H1 (cell line): ENCODE measurements at places on chromosomes 1 and 21. TPM values are rescaled to one million over a fixed set of nuclear protein-coding genes. Genes with fewer than 3 reads are reported as not detected.
A peak's percentile ranks its signal among the peaks of the same experiment; 100 is the strongest.

Gene NR1I3
- not detected in 2 replicates for total RNA-seq

Gene AKT3
- 33.6 and 36.4 TPM in 2 replicates for total RNA-seq

Gene PGLYRP4
- total RNA-seq: not detected in 2 replicates

Gene CHODL
- total RNA-seq: 0.73 and 0.82 TPM in 2 replicates

Gene CLCNKB
- total RNA-seq: 1.2 and 1.4 TPM in 2 replicates

Gene OR2M4
- not detected in 2 replicates for total RNA-seq

Gene S100A7
- total RNA-seq: not detected in 2 replicates

Gene LCE4A
- total RNA-seq: not detected in 2 replicates

Gene CALML6
- 0.92 and 1.3 TPM in 2 replicates for total RNA-seq

- H3K27ac ChIP-seq: no peak overlapping the region
- H3K4me1 ChIP-seq: peaks cover 2% of the 10 kb centered on the region
- no peak for DNase-seq
- H3K27me3 ChIP-seq: peaks cover 5% of the 10 kb centered on the region; the same call in 1 of the 2 replicates
- no peaks in the 10 kb centered on the region for H3K36me3 ChIP-seq
These were observed 788 bp upstream of the EDEM3 start for GRCh38 chr1:184755226-184756065.

GRCh38 chr1:236336084-236336483 lies 54.3 kb upstream of the ERO1B start:
- no peak overlapping the region for H3K4me3 ChIP-seq
- no peak overlapping the region for H3K27ac ChIP-seq
- H3K4me1 ChIP-seq: no peaks in the 10 kb centered on the region
- H3K36me3 ChIP-seq: no peaks in the 10 kb centered on the region

DNA sequence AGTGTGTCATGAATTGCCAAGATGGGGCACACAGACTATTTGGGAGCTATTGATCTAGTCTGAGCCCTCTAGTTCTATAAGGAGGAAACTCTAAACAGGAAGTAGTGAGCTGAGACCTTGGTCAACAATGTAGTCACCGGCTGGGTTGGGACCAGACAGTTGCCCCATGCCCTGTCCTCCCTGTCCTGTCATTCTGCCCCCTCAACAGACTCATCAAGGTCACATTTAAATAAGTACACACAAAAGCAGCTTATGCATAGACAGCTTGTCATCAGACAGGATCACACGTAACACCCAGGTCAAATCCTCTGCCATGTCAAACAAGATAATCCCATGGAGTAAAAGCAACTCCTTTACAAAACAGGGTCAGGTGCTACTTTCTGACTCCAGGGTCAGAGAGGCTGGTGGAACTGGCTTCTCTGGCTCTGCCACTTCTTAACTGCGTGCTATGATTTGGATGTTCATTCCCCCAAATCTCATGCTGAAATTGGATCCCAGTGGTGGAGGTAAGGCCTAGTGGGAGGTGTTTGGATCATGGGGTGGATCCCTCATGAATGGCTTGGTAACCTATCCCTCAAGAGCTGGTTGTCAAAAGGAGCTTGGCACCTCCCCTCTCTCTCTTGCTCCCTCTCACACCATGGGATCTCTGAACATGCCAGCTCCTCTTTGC lies 128.9 kb downstream of the HIVEP3 start:
- no peaks in the 10 kb centered on the region for H3K4me1 ChIP-seq
- no peak overlapping the region for H3K4me3 ChIP-seq
- no peak for DNase-seq
- H3K27ac ChIP-seq: no peak overlapping the region
- H3K36me3 ChIP-seq: no peaks in the 10 kb centered on the region
- H3K27me3 ChIP-seq: no peaks in the 10 kb centered on the region

DNA sequence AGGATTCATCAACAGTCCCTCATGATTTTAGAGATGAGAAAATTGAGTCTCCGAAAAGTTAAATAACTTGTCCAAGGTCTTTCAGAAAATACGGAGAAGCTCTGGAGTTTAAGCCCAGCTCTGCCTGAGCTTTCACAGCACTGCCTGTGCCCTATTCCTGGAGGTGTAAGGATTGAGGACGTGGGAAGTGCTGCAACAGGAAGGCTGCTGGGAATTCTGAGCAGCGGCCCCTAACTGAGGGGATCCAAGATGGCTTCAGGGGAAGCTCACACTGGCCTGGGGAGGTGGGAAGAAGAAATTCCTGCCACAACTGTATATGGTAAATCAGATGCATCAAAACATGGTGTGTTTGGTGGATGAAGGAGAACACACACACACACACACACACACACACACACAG lies 45.3 kb upstream of the BCL9 start:
- H3K27ac ChIP-seq: no peak overlapping the region
- no peaks in the 10 kb centered on the region for H3K36me3 ChIP-seq
- no peaks in the 10 kb centered on the region for H3K4me1 ChIP-seq
- H3K4me3 ChIP-seq: no peak overlapping the region
- H3K27me3 ChIP-seq: no peaks in the 10 kb centered on the region
- DNase-seq: no peak

DNA sequence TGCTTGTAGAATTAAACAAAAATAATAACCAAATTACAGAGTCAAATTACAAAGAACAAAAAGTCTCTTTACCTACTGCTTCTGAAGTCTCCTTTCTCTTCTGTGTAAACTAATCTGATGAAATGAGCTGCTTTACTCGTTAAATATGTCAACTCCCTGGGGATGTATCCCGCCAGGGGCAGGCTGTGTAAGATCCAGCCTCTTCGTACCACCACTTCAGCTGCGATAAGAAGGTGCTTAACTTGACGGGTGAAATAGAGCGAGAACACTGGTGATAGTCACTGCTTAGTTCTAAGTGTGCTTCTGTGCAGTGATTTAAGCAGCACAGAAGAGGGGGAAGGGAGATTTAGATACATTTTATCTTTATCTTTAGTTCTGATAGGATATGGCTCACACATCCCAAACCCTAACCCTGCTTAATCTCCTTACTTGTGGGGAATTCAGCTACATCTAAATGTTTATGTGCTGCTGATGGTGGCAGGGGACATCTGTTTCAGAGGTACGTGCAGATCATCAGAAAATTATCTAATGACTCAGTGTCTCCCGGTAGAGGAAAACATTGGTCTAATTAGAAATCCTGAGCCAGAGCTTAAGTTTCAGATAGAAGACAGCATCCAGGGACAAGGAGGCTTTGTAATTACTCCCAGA lies 46.0 kb downstream of the RHOU start:
- H3K4me3 ChIP-seq: no peak overlapping the region
- DNase-seq: no peak
- no peaks in the 10 kb centered on the region; the same call in 1 of the 2 replicates for H3K27me3 ChIP-seq
- H3K4me1 ChIP-seq: no peaks in the 10 kb centered on the region
- no peaks in the 10 kb centered on the region for H3K36me3 ChIP-seq

- no peak overlapping the region for H3K4me3 ChIP-seq
- DNase-seq: no peak
- H3K36me3 ChIP-seq: no peaks in the 10 kb centered on the region; the same call in 1 of the 2 replicates
- no peak overlapping the region for H3K27ac ChIP-seq
- H3K4me1 ChIP-seq: no peaks in the 10 kb centered on the region
These were observed 430.8 kb upstream of the PTBP2 start for GRCh38 chr1:96290801-96291200.

GRCh38 chr1:46699666-46700065 lies 19.2 kb downstream of the EFCAB14 start:
- H3K36me3 ChIP-seq: peaks cover 20% of the 10 kb centered on the region
- no peaks in the 10 kb centered on the region for H3K4me1 ChIP-seq
- no peak overlapping the region for H3K27ac ChIP-seq
- no peak for DNase-seq

GRCh38 chr1:200610846-200611245 lies 9.7 kb downstream of the KIF14 start:
- peaks cover 5% of the 10 kb centered on the region; the same call in 1 of the 2 replicates for H3K36me3 ChIP-seq
- DNase-seq: no peak
- H3K27me3 ChIP-seq: no peaks in the 10 kb centered on the region

GRCh38 chr1:3551711-3552110 lies 59.6 kb downstream of the MEGF6 start:
- no peaks in the 10 kb centered on the region for H3K4me1 ChIP-seq
- no peak overlapping the region for H3K4me3 ChIP-seq
- H3K27me3 ChIP-seq: no peaks in the 10 kb centered on the region
- no peak for DNase-seq

DNA sequence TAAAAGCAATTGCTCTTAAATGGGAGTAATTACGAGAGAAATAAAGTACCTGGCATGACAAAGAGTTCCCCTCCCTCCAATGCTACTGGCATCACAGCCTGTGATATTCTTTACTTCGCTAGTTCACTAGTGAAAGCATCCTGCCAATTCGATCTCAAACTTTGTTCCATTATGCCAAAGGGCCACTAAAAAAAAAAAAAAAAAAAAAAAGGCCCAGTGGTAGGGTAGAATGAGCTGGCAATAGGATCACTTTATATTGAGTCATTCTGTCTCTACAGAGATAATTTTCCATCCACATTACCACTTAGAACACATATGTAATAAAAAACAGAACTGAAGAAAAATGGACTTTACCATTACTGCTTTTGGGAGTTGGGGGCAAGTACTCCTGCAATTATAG lies 11.2 kb downstream of the PUM1 start:
- no peaks in the 10 kb centered on the region for H3K27me3 ChIP-seq
- H3K4me1 ChIP-seq: no peaks in the 10 kb centered on the region; the same call in 1 of the 2 replicates
- peaks cover 14% of the 10 kb centered on the region; the same call in 1 of the 2 replicates for H3K36me3 ChIP-seq

DNA sequence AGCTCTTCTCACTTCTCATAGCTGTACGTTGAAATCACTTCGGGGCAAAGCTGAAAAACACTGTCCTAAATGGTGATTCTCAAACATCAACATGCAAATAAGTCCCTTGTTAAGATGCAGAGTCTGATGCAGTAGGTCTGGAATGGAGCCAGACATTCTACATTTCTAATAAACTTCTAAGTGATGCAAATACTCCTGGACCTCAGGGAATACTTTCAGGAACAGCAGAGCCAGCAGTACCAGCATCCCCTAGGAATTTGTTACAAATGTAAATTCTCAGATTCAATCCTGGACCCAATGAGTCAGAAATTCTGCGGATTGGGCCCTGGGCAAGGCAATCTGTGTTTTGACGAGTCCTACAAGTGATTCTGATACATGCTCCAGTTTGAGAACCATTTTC lies 152.3 kb downstream of the PCNX2 start:
- no peak overlapping the region for H3K27ac ChIP-seq
- peak; percentile 15 for DNase-seq
- H3K4me1 ChIP-seq: no peaks in the 10 kb centered on the region
- H3K27me3 ChIP-seq: no peaks in the 10 kb centered on the region

GRCh38 chr1:22801347-22801746 lies 90.7 kb downstream of the EPHB2 start:
- no peak for DNase-seq
- H3K27me3 ChIP-seq: no peaks in the 10 kb centered on the region
- H3K27ac ChIP-seq: no peak overlapping the region
- H3K4me3 ChIP-seq: no peak overlapping the region
- no peaks in the 10 kb centered on the region for H3K36me3 ChIP-seq
- peaks cover 40% of the 10 kb centered on the region for H3K4me1 ChIP-seq

- H3K36me3 ChIP-seq: no peaks in the 10 kb centered on the region
- no peak overlapping the region for H3K4me3 ChIP-seq
- no peak overlapping the region for H3K27ac ChIP-seq
These were observed 3.8 kb downstream of the LDLRAD2 start for GRCh38 chr1:21815724-21816321.

DNA sequence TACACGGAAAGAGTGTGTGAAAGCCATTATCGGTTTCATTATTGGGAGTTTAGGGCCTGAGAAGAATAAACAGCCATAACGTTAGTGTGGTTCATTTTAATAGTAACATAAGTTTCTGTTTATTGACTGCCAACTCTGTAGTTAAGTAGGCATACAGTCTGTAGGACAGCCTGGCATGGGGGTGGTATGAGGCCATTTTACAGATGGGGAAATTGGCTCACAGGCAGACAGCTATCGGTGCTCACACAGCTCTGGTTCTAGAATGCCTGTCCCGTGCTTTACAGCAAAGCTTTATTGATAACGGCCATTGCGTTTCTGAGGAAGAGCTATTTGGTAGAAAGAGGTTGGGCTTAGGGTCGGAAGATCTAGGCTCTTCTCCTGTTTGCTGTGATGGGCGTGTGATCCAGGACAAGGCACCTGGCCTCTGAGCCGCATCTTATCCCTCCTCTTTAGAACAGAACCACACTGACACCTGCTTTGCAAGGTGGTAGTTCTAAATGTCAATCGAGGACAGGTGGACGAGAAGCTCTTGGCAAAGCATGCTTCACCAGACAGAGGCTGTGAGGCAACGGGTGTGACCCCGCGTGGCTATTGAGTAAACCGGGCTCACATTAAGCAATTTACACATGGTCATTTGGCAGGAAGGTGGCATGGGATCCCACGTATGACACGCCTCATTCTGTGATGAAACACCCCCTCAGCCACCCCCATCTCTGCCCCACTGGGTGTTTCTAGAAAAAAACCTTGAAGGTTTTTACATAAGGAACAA lies 14.9 kb downstream of the ETS2 start:
- H3K27me3 ChIP-seq: no peaks in the 10 kb centered on the region
- H3K27ac ChIP-seq: no peak overlapping the region
- H3K4me3 ChIP-seq: no peak overlapping the region
- peaks cover 44% of the 10 kb centered on the region for H3K36me3 ChIP-seq

DNA sequence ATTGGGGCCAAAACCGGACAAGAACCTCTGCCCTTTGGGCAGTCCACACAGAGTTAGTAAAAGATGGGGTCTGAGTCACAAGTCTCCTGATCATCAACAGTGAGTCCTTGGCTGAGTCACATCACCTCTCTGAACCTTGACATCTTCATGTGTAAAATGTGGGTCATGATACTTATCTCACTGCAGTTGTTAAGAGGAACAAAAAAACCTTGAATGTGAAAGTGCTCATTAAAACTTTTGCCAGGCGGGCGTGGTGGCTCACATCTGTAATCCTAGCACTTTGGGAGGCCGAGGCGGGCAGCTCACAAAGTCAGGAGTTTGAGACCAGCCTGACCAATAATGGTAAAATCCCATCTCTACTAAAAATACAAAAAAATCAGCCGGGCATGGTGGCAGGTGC lies 15.7 kb downstream of the S100A16 start:
- H3K27ac ChIP-seq: no peak overlapping the region
- H3K36me3 ChIP-seq: no peaks in the 10 kb centered on the region

- H3K27ac ChIP-seq: no peak overlapping the region
- H3K4me1 ChIP-seq: no peaks in the 10 kb centered on the region
- H3K27me3 ChIP-seq: no peaks in the 10 kb centered on the region
These were observed 148.4 kb upstream of the HMCN1 start for GRCh38 chr1:185585770-185586169.

DNA sequence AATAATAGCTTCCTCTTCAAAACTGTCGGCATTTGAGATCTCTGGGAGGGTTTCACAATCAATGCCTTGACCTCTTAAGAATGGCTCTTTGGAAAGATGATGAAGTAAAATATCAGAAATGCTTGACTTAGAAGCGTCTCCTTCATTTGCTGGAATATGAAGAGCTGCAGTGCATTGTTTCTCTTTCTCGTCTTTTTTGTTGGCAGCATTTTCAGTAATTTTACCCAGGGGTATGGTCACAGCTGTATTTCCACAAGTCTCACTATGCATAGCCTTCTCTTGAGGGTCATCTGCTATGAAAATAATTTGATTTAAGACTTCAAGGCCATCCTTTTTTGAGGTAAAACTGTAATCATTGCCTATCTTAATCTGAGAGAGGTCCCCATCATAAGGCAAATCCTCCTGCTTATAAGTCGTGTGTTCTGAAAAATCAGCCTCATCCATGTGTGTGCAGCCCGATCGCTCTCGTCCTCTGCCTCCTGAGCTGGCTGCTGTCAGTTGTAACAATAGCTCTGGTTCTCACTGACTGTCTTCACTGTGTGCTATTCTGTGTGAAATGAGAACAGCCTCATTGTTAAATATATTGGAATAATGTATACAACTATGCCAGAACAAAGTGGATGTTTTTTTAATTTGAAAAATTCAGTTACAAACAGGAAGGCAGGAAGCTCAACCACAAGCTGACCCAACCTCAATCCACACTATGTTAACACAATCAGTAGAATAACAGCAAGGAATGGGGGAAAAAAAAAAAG lies 4.5 kb downstream of the AKNAD1 start:
- no peak overlapping the region for H3K27ac ChIP-seq
- H3K36me3 ChIP-seq: no peaks in the 10 kb centered on the region
- no peak overlapping the region for H3K4me3 ChIP-seq
- no peak for DNase-seq
- H3K4me1 ChIP-seq: no peaks in the 10 kb centered on the region
